ENCODE measurements at places on chromosomes 12 and 14.

DNA sequence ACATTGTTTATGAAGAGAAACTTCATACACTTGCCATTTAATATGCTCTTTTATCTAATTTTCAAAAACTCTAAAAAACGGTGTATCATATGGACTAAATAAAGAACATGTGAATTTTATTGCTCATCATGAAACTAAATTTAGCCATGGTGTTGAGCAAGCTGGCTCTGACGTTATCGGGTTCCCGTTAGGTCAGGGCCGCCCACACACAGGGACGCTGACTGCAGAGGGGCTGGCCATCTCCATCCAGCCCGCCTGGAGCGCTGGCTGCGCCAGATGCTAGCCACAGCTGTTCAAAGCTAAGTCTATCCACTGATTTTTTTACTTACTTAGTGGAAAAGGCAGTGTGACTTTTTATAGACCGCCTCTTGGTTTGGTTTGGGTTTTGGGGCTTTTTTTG lies 36.5 kb upstream of the DYNC1H1 start:
- peak; percentile 96 for DNase-seq

- DNase-seq: peak; percentile 86
Observed at GRCh38 chr14:74941676-74942097, 13.7 kb downstream of the PGF start.

DNA sequence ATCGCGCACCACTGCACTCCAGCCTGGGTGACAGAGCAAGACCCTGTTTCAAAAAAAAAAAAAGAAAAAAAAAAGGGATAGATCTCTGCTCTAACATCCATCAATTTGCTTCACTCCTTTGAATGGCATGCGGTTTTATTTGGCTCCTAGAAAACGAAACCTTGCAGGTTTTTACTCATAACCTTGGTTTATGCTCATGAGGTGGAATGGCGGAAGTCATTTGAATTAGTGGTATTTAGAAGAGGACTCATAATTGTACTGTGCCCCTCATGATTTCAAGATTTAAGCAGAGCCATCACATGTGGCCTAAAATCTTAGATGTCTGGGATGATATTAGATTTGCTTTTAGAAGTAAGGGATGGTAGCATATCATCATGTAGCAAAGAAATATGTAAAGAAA lies 29.4 kb downstream of the RBMS2 start:
- DNase-seq: no peak

GRCh38 chr14:57725399-57726077 lies 140.4 kb downstream of the SLC35F4 start:
- no peak for DNase-seq

DNA sequence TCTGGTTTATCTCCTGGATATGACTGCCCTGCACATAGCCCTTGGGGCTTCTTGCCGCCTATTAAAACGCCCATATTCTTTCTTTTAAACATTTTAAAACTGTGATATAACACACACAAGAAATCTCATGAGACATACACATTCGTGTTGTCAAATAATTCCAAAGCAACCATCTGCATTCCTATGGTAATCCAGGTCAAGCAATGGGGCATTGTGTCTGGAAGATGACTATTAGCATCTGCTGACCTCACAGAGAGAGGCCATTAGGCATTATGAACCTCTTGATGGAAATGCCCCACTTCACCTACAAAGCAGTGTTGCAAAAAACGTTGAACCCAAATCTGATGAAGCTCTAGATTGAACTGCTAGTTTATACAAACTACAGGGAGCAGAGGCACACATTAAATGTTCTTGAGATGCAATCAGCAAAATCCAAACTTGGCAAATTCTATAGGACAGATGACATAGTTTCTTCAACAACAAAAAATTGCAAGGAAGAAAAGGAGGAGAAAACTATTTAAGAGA lies 513.8 kb upstream of the CCDC196 start:
- no peak for DNase-seq

- no peak for DNase-seq
Observed at GRCh38 chr12:109304485-109304884, 4.6 kb downstream of the FOXN4 start.

DNA sequence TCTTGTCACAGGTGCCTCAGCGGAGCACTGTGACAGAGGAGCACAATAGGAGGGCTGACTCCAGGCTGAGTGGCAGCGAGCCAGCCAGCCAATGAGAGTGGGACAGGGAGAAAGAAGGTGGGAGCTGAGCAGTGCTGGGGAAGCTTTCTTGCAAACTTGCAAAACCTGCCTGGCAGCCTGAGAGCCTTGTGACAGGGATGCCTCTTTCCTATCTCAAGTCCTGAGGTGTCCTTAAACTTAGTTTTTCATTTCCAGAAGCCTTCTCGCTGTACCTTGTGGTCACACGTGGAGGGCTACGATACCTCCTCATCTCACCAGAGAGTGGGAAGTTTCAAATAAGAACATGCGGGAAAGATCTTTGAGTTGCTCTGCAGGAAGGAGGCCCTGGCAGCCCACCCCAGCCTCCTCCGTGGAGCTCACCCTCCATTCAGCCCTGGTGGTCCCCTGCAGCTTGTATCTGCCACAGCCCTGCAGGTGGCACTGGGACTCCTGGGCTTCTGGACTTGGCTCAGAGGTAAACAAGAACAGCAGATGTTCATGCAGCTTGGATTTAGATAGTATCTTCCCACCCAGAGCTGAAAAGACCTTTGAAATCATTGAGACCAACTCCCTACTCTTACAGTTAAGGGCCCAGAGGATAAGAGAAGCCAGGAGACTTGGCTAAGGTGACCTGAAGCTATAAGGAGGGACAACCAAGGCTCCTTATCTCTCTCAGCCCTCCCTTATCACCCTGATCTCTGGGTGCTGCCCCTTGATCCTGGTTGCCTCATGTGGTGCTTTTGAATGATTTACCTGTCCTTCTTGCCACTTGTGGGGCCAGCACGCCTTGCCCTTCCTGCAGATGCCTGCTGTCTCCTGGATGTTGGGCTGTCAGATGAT lies 153.5 kb upstream of the MAX start:
- DNase-seq: no peak

DNA sequence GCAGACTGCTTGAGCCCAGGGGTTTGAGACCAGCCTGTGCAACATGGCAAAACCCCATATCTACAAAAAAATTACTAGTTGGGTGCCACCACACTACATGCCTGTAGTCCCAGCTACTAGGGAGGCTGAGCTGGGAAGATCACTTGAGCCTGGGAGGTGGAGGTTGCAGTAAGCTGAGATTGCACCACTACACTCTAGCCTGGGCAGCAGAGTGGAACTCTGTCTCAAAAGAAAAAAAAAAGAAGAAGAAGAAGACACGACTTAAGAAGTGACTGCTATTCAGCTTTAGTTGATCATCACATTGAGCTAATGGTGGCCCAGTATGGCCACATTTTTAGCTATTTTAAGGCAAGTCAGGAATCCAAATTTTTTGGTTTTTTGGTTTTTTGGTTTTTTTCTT lies 8.9 kb upstream of the METTL17 start:
- no peak for DNase-seq

- DNase-seq: peak; percentile 17
Observed at GRCh38 chr14:52268279-52269061, 972 bp downstream of the PTGDR start.

- peak; percentile 43 for DNase-seq
Observed at GRCh38 chr14:73460691-73461127, 2.4 kb upstream of the NUMB start.

Data from GM03348 (cell line).